MCF 10A (cell line): ENCODE measurements at places on chromosomes 16 and 17. TPM values are rescaled to one million over a fixed set of nuclear protein-coding genes. Genes with fewer than 3 reads are reported as not detected.

RCVRN gene
- not detected in 2 replicates for total RNA-seq

GRCh38 chr16:83374979-83375378, 432.8 kb upstream of the HSBP1 start:
- no peak for DNase-seq

DNA sequence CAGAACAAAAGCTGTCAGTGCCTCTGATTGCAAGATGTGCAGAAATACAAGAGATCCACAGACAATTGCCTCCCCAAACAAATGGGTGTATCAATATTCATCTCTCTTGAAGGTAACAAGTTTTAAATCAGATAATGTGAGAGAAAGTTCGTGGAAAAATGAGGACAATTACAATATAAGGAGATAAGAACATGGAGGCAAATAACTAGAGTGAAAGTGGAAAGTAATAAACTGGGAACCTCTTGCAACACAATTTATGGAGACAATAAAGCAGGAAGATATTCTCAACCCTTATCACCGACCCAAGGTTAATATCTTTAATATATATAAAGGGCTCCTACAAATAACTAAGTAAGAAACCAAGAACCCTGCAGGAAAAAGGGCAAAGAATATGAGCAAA, 14.2 kb upstream of the KRT19 start:
- DNase-seq = no peak

GRCh38 chr17:34917381-34917780, 43.9 kb downstream of the CCT6B start:
- DNase-seq = no peak
